ENCODE measurements at places on chromosomes 1 and 21.

DNA sequence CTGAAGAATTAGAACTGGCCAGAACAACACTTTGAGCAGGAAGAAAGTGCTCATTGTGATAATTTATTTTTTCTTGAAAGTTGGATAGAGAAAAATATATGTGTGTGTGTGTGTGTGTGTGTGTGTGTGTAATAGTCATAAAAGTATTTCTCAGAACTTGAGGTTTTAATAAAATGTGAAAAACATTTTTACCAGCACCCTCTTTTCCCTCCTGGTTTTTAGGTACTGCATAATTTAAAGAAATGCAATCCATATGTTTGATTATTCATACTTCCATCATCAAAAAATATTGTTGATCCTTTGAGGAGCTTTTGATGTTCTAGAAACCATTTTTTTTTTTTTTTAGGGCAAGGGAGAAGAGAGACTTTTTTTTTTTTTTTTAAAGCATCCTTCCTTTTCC lies 66.8 kb upstream of the JUN start:
- no peak for DNase-seq

- no peak for DNase-seq
These were observed 1.0 kb upstream of the HP1BP3 start for GRCh38 chr1:20787840-20788795.

DNA sequence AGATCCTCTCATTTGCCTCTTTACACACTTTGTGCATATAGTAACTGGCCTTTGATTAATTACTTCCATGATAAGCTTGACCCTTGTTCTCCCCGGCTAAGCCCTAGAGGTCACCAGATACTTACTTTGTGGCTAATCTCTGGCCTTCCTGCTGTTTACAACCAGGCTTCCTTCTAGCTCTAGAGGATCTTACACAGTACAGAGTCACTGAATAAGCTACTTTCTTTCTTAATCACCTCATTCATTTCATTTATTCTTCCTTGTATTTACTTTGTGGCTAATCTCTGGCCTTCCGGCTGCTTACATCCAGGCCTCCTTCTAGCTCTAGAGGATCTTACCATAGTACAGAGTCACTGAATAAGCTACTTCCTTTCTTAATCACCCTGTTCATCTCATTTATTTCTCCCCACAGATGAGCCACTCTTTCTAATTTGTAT lies 144.3 kb upstream of the C1orf21 start:
- DNase-seq = no peak

DNA sequence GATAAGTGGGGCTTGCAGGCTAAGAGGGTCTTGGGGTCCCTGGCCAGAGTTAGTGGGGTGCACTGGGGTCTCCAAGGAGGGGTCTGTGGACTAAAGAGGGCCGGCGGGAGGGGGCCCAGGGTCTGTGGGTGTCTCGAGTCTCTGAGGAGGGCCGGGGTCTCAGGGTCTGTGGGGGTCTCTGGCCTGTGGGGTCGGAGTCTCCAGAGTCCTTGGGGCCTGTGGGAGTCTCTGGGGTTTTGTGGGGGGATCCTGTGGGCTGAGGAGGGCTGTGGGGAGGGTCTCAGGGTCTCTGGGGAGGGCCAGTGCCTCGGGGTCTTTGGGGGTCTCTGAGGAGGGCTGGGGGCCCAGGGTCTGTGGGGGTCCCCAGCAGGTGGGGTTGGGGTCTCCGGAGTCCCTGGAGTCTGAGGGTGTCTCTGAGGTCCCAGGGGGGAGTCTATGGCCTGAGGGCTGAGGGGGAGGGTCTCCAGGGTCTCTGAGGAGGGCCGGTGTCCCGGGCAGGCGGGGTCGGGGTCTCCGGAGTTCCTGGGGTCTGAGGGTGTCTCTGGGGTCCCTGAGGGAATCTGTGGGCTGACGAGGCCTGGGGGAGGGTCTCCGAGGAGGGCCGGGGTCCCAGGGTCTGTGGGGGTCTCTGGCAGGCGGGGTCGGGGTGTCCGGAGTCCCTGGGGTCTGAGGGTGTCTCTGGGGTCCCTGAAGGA lies 628 bp upstream of the PLEKHM2 start:
- no peak for DNase-seq

DNA sequence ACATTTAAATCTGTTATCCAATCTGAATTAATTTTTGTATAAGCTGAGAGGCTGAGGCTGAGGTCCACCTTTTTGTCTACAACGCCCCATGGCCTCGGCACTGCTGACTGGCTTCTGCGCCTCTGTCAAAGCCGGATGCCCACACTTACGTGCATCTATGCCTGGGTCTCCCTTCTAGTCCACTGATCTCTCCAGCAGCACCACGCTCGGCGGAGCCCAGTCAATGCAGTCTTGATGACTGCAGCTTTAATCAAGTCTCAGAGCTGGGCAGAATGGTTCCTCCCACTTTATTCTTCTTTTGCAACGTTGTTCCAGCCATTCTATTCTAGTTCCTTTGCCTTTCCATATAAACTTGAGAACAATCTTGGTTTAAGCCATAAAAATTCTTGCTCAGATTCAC lies 9.4 kb downstream of the PRDM15 start:
- DNase-seq = no peak

- no peak for DNase-seq
These were observed 89.2 kb downstream of the RIPK4 start for GRCh38 chr21:41677671-41678015.

- DNase-seq = no peak
These were observed 4.4 kb upstream of the MATN1 start for GRCh38 chr1:30727824-30728223.

DNA sequence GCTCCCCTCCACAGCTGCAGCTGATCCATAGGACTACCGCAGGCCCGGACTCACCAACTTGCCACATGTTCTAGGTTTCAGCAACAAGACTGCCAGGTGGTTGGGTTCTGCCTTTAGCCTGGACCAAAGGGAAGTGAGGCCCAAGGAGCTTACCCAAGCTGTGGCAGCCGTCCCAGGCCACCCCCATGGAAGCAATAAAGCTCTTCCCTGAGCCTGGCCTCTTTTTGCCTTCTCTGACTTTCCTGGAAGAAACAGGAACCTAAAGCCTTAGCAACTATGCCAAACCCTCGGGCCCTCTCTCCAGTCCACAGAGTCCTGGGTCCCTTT lies 2.7 kb upstream of the ARTN start:
- no peak for DNase-seq

DNA sequence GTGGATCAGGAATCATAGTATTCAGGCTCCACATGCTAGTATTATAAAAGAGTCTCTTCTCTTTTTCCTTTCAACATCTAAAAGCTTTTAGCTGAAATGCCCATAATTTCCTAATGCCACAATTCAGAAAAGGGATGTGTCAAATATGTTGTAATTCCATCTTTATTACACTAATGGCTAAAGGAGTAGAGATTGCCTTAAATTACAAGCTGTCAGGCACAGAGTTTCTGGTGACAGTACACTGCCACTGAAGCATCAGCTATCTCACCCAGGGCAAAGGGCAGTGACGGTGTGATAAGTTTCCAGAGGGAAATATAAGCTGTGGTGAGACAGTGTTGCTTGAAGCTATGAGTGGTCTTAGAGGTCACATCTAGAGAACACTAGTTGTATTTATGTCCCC lies 581.1 kb downstream of the KCNT2 start:
- no peak for DNase-seq

GRCh38 chr1:231144416-231145193 lies 17.3 kb upstream of the TRIM67 start:
- no peak for DNase-seq

- no peak for DNase-seq
These were observed 104.8 kb downstream of the RERE start for GRCh38 chr1:8712413-8713231.

DNA sequence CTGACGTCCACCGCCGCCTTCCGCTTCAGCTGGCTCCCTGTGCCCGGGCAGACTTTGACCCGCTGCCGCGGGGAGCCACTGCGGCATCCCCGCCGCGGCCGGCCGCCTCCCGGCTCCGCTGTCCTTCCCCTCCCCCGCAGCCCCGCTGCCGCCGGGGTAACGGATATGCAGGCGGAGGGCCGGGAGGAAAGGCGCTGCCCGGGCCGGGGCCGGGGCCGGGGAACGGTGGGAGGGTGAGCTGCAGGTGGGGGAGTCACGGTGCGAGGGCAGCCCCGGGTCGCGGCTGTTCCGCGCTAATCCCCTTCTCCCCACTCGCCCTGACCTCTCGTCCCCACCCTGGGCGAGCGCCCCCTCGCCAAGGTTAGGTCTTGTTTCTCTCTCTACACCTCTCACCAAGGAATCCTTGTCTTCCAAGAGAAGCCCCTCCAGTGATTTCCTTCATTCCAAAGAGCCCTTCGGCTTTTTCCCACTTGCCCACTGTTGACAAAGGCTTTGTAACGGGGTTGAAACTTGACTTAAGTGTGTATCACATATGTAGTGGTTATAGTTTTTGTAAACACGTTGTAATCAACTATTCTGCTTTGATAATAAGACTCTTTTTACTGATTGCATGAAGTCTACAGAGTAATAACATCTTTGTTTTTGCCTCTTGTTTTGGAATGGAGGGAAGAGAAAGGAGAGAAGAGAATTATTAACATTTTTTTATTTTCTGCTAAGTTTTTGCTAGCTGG lies 669 bp downstream of the XPR1 start:
- peak; percentile 33 for DNase-seq

DNA sequence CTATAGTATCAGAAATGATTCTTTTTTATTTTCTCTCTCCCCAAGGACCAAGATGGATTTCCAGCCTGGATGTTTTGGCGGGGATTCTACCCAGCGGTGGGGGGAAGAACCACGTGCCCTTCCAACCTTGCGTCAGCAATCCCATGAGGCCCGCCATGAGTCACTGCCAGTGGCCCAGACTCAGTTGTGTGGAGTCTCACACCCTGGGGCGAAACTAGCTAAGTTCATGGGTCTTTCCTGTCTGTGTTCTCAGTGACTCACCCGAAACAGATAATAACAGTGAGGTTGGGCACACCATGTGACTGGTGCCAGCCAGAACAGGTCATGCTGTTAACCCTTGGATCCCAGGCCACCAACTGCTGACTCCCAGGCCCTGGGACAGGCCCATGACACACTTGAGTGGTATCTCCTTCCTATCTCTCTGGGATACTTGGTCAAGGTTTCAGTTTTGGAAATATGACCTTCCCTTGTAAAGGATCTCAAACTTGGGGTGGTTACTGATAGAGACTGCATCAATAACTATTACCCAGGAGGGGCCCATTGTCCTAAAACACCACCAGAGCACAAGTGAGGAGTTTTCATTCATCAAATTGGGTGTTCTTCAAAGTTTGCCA lies 98.0 kb upstream of the DUSP10 start:
- peak; percentile 75 for DNase-seq

DNA sequence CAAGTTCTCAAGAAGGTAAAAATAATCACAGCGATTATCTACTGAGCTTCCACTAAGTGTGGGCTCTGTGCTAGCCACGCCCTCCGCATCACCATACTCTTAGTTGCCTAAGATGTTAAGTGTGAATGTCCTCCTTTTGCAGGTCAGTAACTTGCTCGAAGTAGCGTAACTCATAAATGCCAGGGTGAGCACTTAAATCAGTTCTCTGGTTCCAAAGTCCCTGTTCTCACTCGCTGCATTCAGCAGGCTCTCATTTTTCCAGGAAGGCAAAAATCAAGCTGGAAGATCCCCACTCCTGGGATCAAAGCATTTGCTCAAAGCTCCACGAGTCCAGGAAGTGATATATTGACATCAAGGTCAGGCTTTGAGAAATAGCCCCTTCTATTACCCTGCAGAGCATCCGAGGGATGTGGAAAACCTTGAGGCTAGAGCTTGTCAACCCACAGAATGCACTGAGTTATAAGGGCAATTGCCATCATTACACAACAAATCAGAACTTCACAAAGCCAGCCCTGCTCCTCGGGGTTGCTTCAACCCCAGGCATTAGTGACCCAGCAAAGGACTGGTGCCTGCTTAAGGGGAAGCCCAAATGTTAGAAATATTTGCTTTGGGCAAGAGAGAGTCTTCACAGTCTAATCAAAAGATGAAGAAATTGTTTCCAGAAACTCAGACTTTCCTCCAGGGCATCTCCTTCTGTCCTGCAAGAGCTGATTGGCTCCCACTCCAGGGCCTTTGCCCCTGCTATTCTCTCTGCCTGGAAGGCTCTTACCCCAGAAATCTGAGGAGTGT lies 19.5 kb downstream of the SLC30A1 start:
- no peak for DNase-seq

GRCh38 chr1:231903586-231904081 lies 277.0 kb downstream of the DISC1 start:
- no peak for DNase-seq

- DNase-seq = no peak
These were observed 8.4 kb downstream of the SLC44A5 start for GRCh38 chr1:75602486-75602885.

DNA sequence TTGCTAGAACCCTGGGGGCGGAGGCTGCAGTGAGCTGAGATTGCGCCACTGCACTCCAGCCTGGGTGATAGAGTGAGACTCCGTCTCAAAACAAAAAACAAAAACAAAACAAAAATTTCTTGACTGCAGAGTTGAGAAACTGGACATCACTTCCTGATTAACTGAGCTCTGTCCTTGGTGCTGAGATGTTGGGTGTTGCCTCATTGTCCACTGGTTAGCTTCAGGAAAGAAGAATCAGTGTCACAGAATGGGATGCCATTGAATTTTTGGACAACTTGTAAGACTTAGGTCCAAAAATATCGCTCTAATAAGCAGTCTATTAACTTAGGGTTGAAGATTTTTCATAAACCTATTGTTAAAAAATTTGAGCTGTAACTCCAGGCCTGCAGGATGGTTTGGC lies 23.8 kb upstream of the KCNA10 start:
- DNase-seq = no peak

GRCh38 chr1:213247038-213247437 lies 196.0 kb downstream of the RPS6KC1 start:
- no peak for DNase-seq

DNA sequence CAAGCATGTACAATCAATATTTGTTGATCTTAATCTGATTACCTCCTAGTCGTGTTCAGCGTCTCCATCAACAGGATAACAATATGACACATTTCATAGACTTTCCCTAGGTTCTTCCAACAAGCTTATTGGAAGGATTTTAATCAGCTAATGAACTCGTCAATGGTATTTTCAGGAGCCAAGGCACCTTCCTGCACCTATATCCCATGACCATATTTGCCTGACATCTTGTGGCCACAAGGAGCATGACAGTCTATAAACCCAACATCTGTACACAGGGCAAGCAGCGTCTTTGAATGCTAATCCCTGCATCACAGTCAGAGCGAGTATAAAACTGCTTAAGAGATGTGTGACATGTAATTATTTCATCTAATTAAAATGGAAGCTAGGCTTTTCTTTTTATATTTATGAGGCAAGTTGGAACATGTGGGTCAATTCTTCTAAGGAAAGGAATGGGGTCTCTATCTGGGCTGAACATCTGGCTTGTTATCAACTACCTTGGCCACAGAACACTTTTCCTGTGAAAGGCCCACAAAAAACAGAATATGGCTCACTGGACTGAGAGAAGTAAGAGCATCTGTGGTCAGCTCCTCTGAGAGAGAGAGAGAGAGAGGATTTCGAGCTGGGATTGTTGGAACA lies 388.8 kb downstream of the NTNG1 start:
- DNase-seq = no peak

- no peak for DNase-seq
These were observed 339.9 kb downstream of the NTNG1 start for GRCh38 chr1:107480548-107481415.

- DNase-seq = peak; percentile 52
These were observed at the start of gene GPR153 for GRCh38 chr1:6260961-6261614. Gene GPR153, minus strand, starts transcription at chr1:6261098. Its CDS starts 6,193 bp downstream, at chr1:6254905.

GRCh38 chr1:35860696-35861095 lies 22.3 kb upstream of the AGO1 start:
- DNase-seq = no peak

GRCh38 chr1:246199086-246199645 lies 307.9 kb downstream of the SMYD3 start:
- DNase-seq = no peak

Data from activated T-cell treated with anti-CD3 and anti-CD28 coated beads for 24 hours (primary cell).